ENCODE measurements at places on chromosomes 7 and 10. TPM values are rescaled to one million over a fixed set of nuclear protein-coding genes. Genes with fewer than 3 reads are reported as not detected.

DNA sequence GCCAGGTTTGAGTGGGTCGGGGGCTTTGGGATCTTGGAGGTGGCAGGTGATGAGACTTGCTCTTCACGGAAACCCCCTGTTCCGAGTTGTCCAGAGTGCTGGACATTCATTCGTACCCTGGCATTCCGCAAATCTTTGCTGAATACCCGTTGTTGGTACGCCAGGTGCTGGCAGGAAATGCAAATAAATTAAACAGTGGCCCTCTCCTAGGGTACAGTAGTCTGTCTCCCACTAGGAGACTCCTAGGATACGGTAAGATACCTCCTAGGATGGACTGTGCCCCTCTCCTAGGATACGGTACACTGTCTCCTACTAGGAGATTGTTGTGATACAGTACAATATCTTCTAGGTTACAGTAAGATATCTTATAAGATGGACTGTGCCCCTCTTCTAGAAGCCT, 544 bp downstream of the SEC23IP start:
- no peak for DNase-seq

DNA sequence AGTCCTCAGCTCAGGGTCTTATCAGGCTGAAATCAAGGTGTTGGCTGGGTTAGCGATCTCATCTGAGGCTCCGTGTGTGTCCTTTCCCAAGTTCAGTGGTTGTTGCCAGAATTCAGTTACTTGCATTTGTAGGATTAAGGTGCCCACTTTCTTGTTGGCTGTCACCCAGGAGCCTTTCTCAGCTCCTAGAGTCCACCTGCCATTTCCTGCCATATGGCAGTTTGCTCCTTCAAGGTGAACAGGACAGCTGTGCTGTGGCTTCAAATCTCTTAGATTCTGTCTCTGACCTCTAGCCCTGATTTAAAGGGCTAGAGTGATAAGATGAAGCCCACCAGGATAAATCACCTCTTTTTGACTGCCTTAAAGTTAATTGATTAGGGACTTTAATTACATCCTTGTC, 1.0 kb upstream of the HIF1AN start:
- no peak for DNase-seq

DNA sequence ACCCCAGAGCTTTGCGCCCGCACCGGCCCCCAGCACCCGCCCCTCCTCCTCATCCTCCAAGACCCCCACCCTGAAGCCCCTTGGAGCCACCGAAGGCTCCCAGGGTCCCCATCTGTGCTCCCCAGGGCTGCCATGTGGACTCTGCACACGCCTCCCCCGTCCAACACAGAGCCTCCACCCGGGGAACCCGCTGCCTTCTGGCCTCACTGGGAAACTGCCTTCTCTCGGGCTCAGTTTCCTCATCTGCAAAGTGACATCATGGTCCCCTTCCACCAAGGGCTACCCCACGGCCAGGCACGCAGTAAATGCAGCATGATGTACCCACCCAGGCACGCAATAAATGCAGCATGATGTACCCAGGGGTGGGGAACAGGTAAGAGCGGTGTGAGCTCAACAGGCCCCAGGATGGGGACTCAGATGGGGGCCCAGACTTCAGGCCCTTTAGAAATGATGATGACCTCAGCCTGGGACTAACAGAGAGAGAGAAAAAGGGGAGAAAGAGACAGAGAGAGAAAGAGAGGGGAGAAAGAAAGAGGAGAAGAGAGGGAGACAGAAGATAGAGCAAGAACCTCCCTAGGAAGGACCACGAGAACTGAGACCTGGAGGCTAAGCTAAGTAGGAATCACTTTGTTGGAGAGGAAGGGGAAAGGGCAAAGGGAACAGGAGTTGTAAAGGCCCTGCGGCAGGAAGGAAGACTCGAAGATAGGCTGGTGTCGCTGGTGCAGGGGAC, 2.5 kb upstream of the MICALL2 start:
- DNase-seq = no peak

PON1 gene
- not detected for total RNA-seq

Data from occipital lobe (tissue), 3 donors.